Right renal pelvis (tissue), 4 donors: ENCODE measurements at places on chromosomes 1 and 21. TPM values are rescaled to one million over a fixed set of nuclear protein-coding genes. Genes with fewer than 3 reads are reported as not detected.

RGSL1 gene
- polyA plus RNA-seq: not detected

- DNase-seq: no peak
Measured at GRCh38 chr1:205477759-205478247, 22.0 kb upstream of the BLACAT1 start.

- DNase-seq: no peak
Measured at GRCh38 chr21:45512626-45513002, 29.6 kb downstream of the SLC19A1 start.

HUNK gene
- 18.7 TPM for polyA plus RNA-seq

DNA sequence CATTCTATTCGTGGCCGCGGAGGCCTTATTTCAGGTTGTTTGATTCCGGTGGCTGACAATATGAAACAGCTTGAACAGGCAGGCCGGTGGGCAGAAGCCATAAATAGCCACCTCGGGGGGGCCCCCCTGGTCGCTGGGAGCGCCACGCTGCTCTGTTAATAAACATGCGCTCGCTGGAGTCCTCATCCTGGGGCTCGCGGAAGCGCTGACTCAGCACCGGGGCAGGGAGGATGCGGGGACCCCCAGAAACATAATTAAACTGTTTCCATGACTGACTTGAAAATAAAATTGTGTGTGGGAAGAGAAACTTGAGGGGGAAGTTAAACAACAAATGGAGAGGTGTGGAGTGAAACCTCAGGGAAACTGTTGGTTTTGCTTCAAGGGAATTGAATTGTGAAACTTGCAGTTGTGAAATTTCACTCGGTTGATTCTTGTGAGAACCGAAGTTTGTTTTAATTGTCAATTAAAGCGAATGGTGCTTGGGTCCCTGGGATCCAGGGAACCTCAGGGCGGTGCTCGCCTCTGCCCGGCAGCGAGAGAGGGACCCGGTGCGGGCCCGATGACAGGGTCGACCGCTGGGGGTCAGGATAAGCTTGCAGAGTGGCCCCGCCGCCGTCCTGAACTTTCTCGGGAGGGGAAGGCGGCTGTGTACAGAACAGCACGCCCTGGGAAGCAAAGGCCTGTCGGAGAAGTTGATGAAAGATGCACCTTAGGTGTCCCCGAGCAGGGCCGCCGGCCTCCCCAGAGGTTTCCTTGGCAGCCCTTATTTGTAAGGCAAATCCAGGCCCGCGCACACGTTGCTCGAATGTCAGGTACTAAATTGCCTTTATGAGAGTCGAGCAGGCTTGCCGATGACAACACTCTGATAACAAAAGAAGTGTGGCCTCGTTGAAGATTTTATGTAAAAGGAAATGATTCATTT is 176.9 kb upstream of the LMO4 start:
- no peak for DNase-seq

GRCh38 chr1:179800481-179800880 is 57.4 kb downstream of the FAM163A start:
- DNase-seq: no peak

PADI2 gene
- polyA plus RNA-seq: 3.0 TPM

GRCh38 chr1:48007047-48007446 is 9.9 kb upstream of the TRABD2B start:
- no peak for DNase-seq

ASAP3 gene
- polyA plus RNA-seq: 34.0 TPM

DNA sequence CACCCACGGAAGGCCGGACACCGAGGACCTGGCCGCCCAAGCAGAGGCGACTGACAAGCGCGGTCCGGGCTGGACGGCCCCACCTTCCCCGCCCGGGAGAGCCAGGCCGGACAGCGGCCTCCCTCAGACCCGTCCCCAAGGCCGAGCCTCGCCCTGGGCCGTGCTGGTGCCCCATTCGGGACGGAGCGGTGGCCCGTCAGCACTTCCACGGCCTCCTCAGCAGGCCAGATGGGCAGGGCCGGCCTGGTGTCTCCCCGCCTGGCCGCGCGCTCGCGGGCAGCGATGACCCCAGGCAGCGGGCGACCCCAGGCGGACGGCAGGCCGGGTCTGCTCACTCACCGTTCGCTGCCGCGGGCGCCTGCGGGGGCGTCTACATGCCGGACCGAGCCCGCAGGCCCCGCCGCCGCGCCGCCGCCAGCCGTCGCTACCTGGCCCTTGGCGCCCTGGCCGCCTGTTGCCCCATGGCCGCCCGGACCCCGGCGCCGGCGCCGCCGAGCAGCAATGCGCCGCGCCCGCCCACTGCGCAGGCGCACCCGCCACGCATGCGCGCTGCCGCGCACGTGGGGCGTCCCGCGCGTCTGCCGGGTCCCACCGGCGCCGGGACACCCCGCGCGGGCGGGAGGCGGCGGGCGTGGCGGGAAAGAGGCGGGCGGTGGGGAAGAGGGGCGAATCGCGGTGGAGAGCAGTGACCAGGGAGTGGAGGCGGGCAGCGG is at the start of gene NADK:
TSS of gene NADK (minus strand) at position 521 of the 713 bp plus-strand sequence. CDS start 13,064 bp downstream, outside the sequence.
- no peak for DNase-seq

- no peak for DNase-seq
Measured at GRCh38 chr21:45152265-45152746, 77.9 kb downstream of the ADARB1 start.

- DNase-seq: no peak
Measured at GRCh38 chr1:230957580-230957989, 21.1 kb downstream of the TTC13 start.

SCCPDH gene
- 58.0 TPM for polyA plus RNA-seq

ADORA3 gene
- 0.66 TPM for polyA plus RNA-seq

- no peak for DNase-seq
Measured at GRCh38 chr1:184193451-184193850, 141.9 kb downstream of the TSEN15 start.

- no peak for DNase-seq
Measured at GRCh38 chr1:77768006-77768405, 8.4 kb upstream of the USP33 start.

DNA sequence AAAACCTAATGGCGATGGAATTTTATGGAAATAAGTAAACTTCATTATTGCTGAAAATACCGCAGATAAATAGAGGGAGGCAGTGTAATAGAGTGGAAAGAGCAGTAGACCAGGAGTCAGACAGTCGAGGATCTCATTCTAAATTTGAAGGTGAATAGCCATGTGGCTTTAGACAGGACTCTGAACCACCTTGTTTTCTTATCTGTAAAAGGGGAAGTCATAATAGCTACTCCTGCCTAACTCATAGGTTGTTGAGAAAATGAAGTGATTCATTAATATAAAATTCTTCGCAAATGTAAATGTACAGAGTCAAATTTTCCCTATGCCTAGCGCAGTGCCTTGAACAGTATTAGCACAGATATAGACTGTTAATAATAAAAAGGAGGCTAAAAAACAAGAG is 14.8 kb downstream of the RPS6KC1 start:
- no peak for DNase-seq

GRCh38 chr1:222777977-222778376 is 36.9 kb upstream of the DISP1 start:
- DNase-seq: no peak

DNA sequence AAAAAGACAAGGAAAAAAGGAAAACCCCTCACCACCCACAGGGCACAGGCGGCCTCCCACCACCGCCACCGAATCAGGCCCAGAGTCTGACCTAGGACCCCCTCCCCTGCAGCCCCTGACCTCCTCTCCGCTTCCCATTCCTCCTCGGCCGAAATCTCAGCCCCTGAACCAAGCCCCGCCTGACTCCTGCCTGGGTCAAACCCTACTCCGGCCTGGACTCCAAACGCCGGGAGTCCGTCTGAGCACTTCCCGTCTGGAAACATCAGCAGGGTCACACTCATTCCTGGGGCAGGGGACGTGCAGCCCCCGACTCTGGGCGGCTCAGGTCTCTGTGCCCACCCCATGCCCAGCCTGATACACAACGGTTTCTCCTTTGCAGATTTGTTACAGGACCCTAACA is 26.4 kb upstream of the SUMO3 start:
- no peak for DNase-seq

- no peak for DNase-seq
Measured at GRCh38 chr1:234965111-234965510, 163.5 kb downstream of the TOMM20 start.
